RWPE2 (cell line): ENCODE measurements at places on chromosomes 6 and 20.

DNA sequence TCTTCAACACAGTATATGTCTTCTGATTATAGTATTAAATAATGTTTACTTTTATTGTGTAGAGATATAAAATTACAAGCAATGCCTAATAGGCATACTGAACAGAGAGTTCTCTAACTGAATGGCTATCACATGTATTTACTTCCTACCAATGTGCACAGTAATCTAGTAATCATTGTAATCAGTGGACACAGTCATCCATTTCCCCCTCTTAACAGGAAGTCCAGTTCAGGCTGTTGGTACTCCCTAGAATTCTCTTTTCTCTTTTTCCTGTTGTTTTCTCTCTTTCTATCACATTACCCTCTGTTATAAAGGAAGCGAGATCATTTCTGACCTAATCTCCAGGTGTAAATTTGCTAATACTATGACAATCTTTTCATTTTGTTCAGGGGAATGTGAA is 172.5 kb downstream of the HTR1B start:
- no peak for DNase-seq

DNA sequence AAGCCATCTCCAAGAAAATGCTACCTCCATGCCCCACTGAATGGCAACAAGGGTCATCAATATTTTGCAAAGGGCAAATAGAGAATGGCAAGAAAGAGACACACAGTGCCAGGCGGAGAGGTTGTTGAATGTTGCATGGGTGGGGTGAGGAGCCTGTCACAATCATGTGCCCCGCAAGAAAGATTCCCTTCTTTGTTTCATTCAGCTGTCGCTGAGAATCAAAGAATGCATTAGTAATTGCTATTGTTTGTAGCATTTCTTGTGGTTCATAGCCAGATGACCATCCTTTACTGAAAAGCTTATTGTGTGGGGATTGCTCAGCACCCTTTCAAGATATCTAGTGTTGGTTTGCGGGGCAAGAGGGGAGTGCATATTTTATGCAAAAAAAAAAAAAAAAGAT is 166.5 kb upstream of the QKI start:
- DNase-seq, result no peak

- DNase-seq, result no peak
Observed at GRCh38 chr20:13494019-13494418, 144.7 kb downstream of the TASP1 start.

- no peak for DNase-seq
Observed at GRCh38 chr6:80366714-80367113, 260.2 kb downstream of the BCKDHB start.

GRCh38 chr6:3260772-3261517 is 2.2 kb downstream of the PSMG4 start:
- DNase-seq, result no peak

DNA sequence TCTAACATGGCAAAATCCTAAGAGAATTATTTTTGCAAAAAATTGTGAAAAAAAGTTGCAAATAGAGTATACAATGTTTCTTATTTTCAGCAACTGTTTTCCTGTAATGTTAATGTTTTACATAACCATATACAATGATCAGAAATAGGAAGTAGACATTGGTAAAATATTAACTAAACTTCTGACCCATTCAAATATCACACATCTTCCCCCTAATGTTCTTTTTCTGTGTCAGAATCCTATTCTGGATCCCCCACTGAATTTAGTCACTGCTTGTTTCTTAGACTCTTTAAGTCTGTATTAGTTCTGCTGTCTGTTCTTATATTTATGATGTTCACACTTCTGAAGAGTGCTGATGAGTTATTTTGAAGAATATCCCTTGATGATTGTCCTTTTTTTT is 62.0 kb downstream of the HFE start:
- no peak for DNase-seq

GRCh38 chr6:155782739-155783459 is 327.3 kb upstream of the NOX3 start:
- DNase-seq, result no peak

GRCh38 chr6:166441325-166442078 is 58.8 kb upstream of the MPC1 start:
- DNase-seq, result peak; percentile 38

DNA sequence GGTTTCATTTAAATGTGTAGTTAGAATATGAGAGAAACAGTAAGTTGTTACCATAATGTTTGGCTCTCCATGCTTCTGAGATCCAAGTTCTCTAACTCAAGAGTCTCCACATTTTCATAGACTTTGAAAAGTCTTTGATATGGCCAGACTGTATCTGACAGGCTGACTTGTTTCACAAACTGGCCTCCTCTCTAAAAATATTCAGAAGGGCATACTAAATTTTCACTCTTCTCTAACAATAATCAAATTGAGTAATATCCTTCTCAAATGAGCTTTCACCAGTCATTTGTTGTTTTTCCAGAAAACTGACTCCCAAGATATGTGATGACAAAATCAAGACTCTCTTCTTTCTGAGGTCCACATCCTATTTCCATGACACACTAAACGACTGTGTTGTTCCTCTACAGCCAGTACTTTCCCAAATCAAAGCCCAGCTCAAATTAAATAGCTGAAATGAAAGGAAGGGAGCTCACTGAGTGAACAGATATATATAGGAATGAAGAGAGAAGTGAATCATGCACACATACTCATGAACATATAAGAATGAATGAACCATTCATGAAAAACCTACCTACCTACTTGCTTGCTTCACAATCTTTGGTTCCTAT is 15.1 kb downstream of the HIVEP2 start:
- DNase-seq, result no peak

DNA sequence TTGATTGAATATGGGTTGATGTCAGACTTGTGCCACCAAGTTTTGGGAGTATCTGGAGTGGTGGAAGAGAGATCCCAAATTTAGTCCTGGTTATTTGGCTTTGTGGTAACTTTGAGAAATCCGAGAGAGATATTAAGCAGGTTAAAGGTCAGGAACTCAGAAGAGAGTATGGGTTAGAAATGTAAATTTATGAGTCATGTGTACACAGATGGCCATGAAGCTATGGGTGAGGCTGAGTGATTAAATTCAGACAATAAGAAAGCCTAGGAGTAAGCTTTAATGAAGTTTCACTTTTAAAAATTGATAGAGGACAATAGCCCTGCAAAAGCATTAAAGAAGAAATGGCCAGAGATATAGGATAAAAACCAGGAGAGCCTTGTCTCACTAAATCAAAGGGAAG is 14.3 kb downstream of the RIMS1 start:
- DNase-seq, result no peak

DNA sequence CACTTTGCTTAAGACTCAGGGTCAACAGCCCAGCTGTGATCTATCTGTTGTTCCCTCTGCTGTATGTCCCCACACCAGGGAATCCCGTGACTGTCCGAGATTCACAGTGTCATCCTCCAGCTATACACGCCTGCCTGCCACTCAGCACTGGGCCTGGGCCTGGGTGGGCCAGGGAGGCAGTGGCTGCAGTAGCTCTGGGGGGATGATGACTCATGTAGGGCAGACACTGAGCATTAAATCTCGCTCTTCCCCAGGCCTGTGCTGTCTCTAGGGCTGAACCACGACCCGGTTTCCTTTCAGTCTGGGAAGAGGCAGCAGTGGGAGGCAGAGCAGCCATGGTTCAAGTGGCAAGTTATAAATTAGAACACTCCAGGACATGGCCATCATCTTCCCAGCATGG is 173.9 kb downstream of the LRFN2 start:
- DNase-seq, result no peak

DNA sequence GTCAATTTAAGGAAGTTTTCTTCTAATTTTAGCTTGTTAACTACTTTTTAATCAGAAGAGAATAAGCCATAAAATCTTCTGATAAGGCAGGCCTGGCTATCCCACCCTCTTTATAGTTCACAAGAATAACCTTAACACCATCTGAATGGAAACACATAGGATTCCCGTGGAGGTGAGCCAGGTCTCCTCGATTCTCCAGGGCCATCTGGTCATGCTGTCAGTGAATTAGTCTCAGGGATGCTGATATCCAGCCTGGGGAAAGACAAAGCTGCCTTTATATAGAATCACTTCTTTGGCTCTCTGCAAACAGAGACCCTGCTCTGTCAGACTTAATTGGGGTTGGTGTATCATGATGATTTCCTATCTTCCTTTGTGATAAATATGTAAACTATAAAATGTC is 30.1 kb upstream of the TAGAP start:
- DNase-seq, result no peak

DNA sequence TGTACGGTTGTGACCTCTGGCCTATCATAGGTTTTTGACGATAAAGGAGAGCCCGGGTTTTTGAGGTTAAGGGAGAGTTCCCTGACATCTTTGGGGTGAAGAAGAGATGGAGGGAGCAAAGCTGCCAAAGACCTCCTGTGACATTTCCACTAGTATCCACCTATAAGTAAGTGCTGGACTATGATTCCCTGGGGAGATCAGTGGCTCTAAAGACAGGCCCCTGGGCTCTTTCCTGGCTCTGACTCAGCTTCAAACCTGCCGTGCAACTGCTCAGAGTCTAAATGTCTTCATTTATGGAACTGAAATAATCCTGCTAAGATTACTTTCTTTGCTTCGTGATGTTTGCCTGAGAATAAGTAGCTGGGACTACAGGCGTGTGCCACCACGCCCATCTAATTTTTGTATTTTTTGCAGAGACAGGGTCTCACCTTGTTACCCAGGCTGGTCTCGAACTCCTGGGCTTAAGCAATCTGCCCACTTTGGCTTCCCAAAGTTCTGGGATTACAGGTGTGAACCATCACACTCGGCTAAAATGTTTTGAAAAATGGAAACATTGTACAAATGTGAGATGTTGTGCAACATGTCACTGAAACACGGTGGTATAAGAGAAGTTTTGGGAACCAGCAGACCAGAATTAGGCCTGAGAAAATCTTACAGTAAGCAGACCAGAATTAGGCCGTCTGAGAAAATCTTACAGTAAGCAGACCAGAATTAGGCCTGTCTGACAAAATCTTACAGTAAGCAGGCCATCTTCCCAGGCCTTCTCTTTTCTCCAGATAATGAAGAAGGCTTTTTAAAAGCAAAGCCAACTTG is 1.1 kb upstream of the PAQR8 start:
- DNase-seq, result no peak

DNA sequence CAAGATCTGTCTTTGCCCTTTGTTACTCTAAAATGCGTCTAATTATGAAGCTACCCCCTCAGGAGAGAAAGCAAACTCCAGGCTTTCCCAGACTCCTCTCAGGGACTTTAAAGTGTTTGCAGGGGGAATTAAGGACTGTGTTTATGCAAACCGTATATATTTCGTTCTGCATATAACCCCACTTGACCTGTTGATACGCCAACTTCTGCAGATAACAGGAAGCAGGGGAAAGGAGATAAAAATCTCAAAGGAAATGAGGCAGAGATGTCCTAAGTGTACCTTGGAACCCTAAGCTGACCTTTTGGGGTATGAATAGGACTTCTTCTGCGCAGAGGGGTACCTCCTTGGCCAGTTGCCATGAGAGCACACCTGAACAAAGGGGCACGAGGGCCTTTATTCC is 8.1 kb downstream of the SYCP2L start:
- no peak for DNase-seq

GRCh38 chr6:80639181-80639629 is 532.7 kb downstream of the BCKDHB start:
- no peak for DNase-seq

- DNase-seq, result no peak
Observed at GRCh38 chr6:169207482-169207881, 46.2 kb downstream of the THBS2 start.

DNA sequence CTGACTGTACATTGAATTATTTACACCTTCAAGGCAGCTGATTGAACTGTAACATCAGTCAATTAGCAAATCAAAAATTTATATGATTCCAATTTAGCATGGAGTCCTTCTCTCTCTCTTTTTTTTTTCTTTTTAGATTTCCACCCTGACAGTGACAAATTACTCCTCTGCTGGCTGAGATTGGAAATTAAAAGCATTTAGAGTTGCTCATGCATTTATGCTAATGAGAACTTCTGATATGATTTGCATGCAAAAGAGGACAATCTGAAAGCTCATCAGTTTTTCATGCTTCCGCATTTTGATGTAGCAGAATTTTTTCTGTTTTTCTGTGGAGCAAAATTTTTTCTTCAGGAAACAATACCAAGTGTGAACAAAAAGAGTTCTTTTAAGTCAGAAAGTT is 130.5 kb upstream of the NOX3 start:
- DNase-seq, result no peak

- DNase-seq, result no peak
Observed at GRCh38 chr6:75621846-75622245, 20.2 kb downstream of the SENP6 start.

DNA sequence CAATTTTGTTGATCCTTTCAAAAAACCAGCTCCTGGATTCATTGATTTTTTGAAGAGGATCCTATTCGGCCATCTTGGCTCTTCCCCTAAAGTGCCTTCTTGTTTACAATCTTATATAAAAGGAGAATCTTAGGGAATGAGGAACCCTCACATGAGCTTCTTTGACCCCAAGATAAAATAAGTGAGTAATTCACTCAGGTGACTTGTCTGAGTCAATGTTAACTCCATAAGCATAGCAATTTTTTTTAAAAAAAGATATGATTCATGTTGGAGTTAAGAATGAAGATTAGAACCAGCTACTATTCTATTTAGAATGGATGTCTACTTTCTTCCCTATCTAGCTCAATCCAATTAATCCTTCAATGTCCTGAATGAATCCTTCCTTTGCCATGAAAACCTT is 21.0 kb downstream of the WASF1 start:
- no peak for DNase-seq

- no peak for DNase-seq
Observed at GRCh38 chr6:100257793-100258395, 206.8 kb downstream of the SIM1 start.

DNA sequence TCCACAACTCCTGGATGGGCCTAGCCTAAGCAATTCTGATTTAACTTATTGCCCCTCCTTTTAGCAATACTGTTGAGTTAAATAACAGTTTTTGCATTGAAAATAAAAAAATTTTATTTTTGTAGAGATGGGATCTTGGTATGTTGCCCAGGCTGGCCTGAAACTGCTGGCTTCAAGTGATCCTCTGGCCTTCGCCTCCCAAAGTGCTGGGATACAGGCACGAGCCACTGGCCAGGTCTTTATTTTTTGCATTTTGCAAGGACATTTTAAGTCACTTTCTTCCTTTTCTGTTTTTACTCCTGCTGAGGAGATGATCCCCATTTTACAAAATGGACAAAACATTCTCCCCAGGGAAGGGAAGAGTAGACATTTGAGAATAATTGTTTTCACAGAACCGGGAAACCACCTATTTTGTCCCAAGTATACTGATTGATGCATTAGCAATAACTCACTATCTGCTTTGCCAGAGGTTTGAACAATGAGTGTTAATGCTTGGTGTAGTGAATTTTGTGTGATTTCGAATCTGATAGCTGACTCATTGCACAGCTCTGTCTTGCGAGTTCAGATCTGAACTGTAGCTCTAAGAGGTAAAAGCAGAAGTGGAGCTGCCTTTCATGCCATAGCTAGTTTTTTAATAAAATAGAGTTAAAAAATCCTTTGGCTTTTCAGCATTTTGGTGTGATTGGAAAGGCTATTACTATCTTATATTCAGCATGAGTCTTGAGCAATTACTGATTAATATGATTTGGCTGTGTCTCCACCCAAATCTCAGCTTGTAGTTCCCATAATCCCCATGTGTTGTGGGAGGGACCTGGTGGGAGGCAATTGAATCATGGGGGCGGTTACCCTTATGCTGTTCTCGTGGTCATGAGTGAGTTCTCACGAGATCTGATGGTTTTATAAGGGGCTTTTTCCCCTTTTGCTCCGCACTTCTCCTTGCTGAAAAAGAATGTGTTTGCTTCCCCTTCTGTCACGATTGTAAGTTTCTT is 20.9 kb downstream of the IGF2R start:
- DNase-seq, result no peak
